ENCODE measurements at places on chromosomes 5 and 9.

GRCh38 chr9:116435706-116436105 is 251.4 kb upstream of the TRIM32 start:
- DNase-seq, result no peak

DNA sequence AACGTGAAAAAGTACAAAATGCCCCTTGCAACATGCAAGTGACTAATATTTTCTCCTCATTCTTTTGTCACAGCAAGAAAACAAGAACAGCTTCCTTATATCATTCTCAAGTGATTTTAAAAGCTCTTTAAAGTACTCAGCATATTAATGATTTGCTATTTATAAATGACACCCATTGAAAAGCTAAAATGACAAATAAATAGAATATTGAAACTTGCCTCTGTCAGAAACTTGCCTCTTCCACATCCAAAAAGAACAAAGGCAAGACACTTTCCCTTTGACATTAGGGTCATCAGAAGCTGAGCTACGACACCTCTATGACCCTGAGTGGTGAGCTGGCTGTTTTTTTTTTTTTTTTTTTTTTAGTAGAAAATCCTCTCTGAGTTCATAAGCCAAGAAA is 339.6 kb upstream of the ITGA1 start:
- no peak for DNase-seq

GRCh38 chr9:129811967-129812363 is 9.0 kb downstream of the TOR1B start:
- DNase-seq, result no peak

DNA sequence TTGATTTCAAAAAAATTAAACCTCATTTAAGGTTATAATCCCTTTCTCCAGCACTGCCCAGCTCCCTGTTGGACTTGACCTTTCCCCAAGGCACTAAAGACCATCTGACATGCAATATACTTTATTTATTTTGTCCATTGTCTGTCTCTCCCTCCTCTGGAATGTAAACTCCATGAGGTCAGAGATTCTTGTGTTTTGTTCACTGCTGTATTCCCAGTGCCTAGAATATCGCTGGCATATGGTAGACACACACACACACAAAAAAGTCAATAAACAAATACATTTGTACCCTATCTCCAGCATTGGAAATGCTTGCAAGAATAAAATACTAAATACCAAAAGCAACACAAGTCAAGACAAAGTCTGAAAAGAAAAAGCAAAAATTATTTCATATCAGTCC is 17.3 kb upstream of the ARSB start:
- no peak for DNase-seq

- no peak for DNase-seq
Observed at GRCh38 chr5:72691751-72692150, 124.7 kb upstream of the TNPO1 start.

DNA sequence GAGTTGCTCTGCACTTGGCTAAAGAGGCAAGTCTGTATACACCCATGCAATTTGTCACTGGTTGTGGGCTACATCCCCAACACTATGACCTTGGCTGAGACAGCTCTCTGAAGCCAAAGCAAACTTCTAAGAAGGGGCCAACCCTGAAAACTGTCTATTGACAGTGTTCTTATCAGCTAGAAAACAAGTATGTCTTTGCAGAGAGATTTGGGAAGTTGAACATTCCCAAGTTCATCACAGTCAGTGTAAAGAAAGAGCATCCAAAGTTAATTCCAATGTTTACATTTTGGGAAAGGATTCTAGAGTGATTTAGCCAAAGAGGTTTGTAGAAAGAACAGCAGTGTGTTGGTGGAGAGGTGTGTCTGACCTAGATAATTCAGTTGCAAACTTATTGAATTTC is 711.1 kb upstream of the CHD1 start:
- DNase-seq, result no peak

DNA sequence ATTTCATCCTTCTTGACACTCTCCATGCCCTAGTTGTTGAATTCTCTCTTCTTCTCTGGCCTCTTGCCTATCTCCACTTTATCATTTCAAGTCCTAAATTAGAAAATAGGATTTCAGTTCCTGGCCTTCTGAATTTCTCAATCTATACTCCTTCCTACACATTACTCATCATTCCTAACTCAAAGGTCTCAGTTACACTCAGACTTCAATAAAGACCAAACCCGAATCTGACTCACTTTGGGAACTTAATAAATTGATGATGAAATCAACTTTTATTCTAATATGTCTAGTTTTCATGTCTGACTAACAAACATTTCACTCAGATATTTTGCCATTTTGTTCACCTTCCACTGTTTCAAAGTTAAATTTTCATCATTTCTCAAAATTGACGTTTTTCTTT is 113.6 kb upstream of the TSLP start:
- DNase-seq, result no peak

- no peak for DNase-seq
Observed at GRCh38 chr5:66666778-66667177, 70.6 kb downstream of the MAST4 start.

- no peak for DNase-seq
Observed at GRCh38 chr5:89445106-89445745, 562.2 kb upstream of the MEF2C start.

- DNase-seq, result no peak
Observed at GRCh38 chr5:168106008-168106761, 185.3 kb upstream of the WWC1 start.

GRCh38 chr5:62083661-62084060 is 222.3 kb upstream of the KIF2A start:
- DNase-seq, result no peak

All from activated CD4-positive, CD25-positive, alpha-beta regulatory T cell treated with anti-CD3 and anti-CD28 coated beads, Interleukin-2, amount 50 U/mL, for 72 hours (primary cell).